ENCODE measurements at places on chromosomes 4 and X.

GRCh38 chr4:118813561-118813960 is 22.4 kb downstream of the SEC24D start:
- no peak for DNase-seq
- no peak overlapping the region for H3K4me3 ChIP-seq
- no peaks in the 10 kb centered on the region for H3K27me3 ChIP-seq
- no peaks in the 10 kb centered on the region for H3K4me1 ChIP-seq
- H3K36me3 ChIP-seq = no peaks in the 10 kb centered on the region

- no peak for DNase-seq
- H3K27ac ChIP-seq = no peak overlapping the region
- H3K27me3 ChIP-seq = no peaks in the 10 kb centered on the region
- no peaks in the 10 kb centered on the region for H3K4me1 ChIP-seq
- H3K36me3 ChIP-seq = no peaks in the 10 kb centered on the region
These were observed 71.8 kb downstream of the SUPT20HL2 start for GRCh38 chrX:24241822-24242648.

DNA sequence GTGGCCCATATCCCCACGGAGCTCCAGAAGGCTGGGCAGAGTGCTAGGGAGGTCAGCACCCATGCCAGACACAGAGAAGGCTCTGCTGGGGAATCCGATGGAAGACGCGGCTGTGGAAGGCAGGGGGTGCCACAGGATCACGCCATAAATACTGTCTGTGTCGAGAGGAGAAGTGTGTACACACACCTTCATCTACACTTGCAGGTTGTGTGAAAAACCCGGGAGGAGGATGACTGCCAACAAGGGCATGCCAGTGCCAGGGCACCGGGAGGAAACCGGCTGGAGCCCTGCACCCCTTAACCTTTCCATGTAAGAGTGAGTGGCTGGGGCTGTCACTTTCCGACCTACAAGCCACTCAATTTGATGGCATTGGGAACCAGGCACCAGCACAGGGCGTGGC is 31.2 kb downstream of the LETM1 start:
- no peak overlapping the region for H3K27ac ChIP-seq
- H3K4me1 ChIP-seq = no peaks in the 10 kb centered on the region
- H3K36me3 ChIP-seq = no peaks in the 10 kb centered on the region
- DNase-seq = no peak
- no peak overlapping the region for H3K4me3 ChIP-seq

DNA sequence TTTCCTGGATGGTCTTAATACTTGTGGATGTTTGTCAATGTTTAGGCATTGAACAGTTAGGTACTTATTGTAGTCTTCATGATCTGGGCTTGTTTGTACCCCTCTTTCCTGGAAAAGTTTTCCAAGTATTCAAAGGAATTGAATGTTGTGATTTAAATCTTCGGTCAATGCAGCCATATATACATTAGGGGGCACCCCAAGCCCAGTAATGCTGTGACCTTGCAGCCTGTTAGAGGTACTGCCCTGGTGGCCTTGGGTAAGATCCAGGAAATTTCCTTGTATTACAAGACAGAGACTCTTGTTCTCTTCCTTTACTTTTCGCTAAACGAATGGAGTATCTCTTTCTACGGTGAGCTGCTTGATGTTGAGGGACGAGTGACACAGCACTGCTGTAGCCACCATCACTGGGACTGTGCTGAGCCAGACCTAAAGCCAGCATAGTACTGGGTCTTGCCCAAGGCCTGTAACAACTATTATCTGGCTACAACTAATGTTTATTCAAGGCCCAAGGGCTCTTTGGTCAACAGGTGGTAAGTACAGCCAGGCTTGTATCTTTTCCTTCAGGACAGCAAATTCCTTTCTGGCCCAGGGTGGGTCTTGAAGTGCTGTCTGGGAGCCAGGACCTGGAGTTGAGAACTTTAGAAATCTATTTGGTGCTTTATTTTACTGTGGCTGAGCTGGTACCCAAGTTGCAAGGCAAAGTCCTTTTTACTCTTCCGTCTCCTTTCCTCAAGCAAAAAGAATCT is 118.3 kb upstream of the ATOH1 start:
- no peak overlapping the region for H3K4me3 ChIP-seq
- no peak overlapping the region for H3K27ac ChIP-seq
- H3K4me1 ChIP-seq = no peaks in the 10 kb centered on the region
- no peaks in the 10 kb centered on the region for H3K27me3 ChIP-seq
- H3K36me3 ChIP-seq = no peaks in the 10 kb centered on the region
- no peak for DNase-seq

GRCh38 chrX:57074458-57074857 is 46.9 kb downstream of the SPIN2B start:
- no peak overlapping the region for H3K4me3 ChIP-seq
- H3K36me3 ChIP-seq = no peaks in the 10 kb centered on the region
- H3K27me3 ChIP-seq = no peaks in the 10 kb centered on the region
- no peaks in the 10 kb centered on the region for H3K4me1 ChIP-seq

- no peaks in the 10 kb centered on the region for H3K4me1 ChIP-seq
- no peaks in the 10 kb centered on the region for H3K27me3 ChIP-seq
These were observed 635.4 kb downstream of the SPRY1 start for GRCh38 chr4:124032035-124032434.

- no peaks in the 10 kb centered on the region for H3K27me3 ChIP-seq
- H3K36me3 ChIP-seq = no peaks in the 10 kb centered on the region
- no peak overlapping the region for H3K27ac ChIP-seq
- H3K4me3 ChIP-seq = no peak overlapping the region
- DNase-seq = no peak
- no peaks in the 10 kb centered on the region for H3K4me1 ChIP-seq
These were observed 61.6 kb downstream of the HPGD start for GRCh38 chr4:174460684-174461083.

DNA sequence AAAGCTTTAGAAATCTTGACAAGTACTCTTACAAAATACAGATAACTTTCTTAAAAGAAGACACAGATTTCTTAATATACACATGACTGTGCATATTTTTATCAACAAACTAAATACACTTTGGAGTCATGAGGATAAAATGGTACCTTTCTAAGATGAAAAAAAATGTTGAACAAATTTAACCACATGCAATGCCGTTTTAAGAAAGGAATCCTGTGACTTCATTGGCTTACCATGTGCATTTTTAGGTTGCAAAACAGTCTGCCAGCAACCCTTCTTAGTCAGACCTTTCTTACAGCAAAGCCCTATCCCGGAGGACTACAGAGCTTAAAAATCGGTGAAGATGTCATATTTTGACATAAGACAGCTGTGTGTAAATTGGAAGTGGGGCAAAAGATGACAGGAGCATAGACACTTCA is 51.7 kb downstream of the GASK1B start:
- H3K4me3 ChIP-seq = no peak overlapping the region
- H3K4me1 ChIP-seq = no peaks in the 10 kb centered on the region
- no peaks in the 10 kb centered on the region for H3K36me3 ChIP-seq
- no peaks in the 10 kb centered on the region for H3K27me3 ChIP-seq

GRCh38 chr4:8242782-8243560 is 26.6 kb upstream of the HTRA3 start:
- no peak for DNase-seq
- no peaks in the 10 kb centered on the region for H3K36me3 ChIP-seq
- H3K4me3 ChIP-seq = no peak overlapping the region

DNA sequence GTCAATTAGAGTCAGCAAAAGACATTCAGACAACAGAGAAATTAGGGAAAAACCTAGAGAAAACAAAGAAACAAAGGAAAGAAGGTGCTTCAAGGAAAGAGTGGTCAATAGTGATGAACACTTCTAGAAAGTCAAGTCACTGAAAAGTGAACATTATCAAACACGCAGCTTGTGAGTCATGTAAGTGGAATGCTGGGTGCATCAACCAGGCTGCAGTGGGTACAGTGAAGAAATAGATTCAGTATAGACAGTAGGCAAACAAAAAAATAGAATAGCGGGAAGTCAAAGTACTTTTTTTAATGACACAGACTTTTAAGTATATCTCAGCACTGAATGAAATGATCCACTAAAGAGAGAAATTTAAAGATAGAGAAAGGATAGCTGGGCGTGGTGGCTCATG is 245.8 kb downstream of the ARHGAP24 start:
- no peaks in the 10 kb centered on the region for H3K36me3 ChIP-seq
- no peaks in the 10 kb centered on the region for H3K4me1 ChIP-seq
- no peak for DNase-seq
- no peak overlapping the region for H3K4me3 ChIP-seq
- H3K27ac ChIP-seq = no peak overlapping the region

DNA sequence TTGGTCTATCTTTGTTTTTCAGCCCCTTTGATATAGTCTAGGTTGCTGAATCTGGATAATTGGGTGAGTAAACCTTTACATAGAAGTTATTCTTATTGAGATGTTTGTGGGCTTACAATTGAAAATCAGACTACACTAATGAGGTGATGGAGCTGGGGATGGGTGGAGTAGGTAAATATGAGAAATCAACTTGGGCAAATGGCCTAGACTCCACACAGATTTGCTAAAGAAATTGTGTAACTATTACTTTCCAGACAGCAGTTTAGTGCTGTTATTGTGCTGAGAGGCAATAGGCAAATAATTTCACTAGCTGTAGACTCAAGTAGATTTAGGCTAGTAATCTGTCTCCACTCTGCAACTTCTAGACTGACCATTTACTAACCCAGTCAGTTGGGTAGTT is 8.2 kb downstream of the DIAPH2 start:
- H3K4me1 ChIP-seq = no peaks in the 10 kb centered on the region
- no peak overlapping the region for H3K27ac ChIP-seq
- no peaks in the 10 kb centered on the region for H3K27me3 ChIP-seq
- H3K4me3 ChIP-seq = no peak overlapping the region

- H3K27me3 ChIP-seq = no peaks in the 10 kb centered on the region
- no peaks in the 10 kb centered on the region for H3K36me3 ChIP-seq
- DNase-seq = no peak
- no peaks in the 10 kb centered on the region for H3K4me1 ChIP-seq
- no peak overlapping the region for H3K4me3 ChIP-seq
These were observed 28.7 kb downstream of the ARAP2 start for GRCh38 chr4:36215627-36216026.

- no peak overlapping the region for H3K27ac ChIP-seq
- H3K4me1 ChIP-seq = no peaks in the 10 kb centered on the region
- H3K36me3 ChIP-seq = no peaks in the 10 kb centered on the region
- no peak overlapping the region for H3K4me3 ChIP-seq
- H3K27me3 ChIP-seq = no peaks in the 10 kb centered on the region
These were observed 334.6 kb upstream of the CPEB2 start for GRCh38 chr4:14667624-14668151.

DNA sequence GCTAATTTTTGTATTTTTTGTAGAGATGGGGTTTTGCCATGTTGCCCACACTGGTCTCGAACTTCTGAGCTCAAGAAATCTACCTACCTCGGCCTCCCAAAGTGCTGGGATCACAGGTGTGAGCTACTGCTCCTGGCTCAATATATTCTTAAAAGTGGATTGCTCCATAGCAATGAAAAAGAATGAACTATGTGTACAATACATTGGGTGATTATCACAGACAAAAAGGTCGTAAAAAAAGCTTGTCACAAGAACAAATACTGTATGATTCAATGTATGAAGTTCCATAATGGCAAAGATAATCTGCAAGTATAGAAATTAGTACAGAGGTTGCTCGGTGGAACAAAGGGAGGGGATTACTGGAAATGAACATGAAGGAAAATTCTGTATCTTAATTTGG is 70.7 kb downstream of the REPS2 start:
- DNase-seq = no peak
- no peaks in the 10 kb centered on the region for H3K4me1 ChIP-seq
- no peaks in the 10 kb centered on the region for H3K27me3 ChIP-seq

GRCh38 chrX:31099536-31100090 is 27.8 kb upstream of the FTHL17 start:
- H3K4me3 ChIP-seq = no peak overlapping the region
- no peak for DNase-seq
- H3K27ac ChIP-seq = no peak overlapping the region
- no peaks in the 10 kb centered on the region for H3K36me3 ChIP-seq
- H3K4me1 ChIP-seq = no peaks in the 10 kb centered on the region

DNA sequence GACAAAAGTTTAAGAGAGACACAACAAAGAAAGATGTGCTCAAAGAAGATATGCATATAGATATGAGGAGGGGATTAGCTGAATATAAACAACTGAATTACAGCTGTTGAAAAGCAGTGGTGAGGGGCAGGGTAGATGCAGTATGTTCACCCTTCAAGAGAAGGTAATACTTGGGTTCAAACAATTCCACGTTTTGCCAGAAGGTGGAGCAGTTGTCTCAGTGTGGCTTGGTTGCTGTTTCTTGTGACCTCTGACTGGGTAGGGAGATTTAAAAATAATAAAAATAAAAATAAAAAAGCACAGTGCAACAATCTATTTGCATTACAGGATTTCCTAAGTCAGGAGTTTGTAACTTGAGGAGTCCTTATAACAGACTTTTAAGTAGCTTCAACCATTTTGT is 23.3 kb downstream of the PHOX2B start:
- H3K27me3 ChIP-seq = no peaks in the 10 kb centered on the region
- no peaks in the 10 kb centered on the region for H3K36me3 ChIP-seq
- no peaks in the 10 kb centered on the region for H3K4me1 ChIP-seq

Data from uterus (tissue), 4 donors.